ENCODE measurements at places on chromosomes 11 and 22.

DNA sequence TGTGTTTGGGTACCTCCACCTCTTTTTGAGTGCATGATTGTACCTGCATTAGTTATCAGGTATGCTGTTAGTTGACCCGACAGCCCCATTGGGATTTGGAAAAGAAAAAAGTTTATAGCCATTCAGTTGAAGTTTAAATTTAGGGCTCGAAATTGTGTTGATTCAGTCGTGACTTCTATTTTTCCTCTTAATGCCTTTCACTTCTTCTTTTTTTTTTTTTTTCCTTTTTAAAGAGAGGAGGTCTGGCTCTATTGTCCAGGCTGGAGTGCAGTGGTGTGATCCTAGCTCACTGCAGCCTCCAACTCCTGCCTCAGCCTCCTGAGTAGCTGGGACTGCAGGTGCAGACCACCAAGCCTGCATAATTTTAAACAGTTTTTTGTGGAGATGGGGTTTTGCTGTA lies 2.3 kb downstream of the STT3A start:
- DNase-seq = no peak

DNA sequence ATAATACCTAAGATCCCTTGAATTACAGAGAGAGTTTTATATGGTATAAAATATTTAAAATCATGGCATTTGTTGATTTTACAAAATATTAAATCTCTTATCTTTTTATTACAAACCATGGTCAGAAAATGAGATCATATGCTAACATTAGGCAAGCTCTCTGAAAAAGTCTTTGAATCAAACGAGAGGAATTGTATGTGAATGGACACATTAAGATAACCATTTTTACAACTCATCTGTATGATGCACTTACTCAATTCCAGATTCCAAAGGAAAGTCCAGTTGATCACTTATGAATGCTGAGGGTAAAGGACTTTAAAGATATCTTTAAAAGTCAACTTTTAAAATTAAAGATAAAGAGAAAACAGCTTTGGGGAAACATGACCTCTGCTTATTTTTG lies 83.5 kb upstream of the LUZP2 start:
- no peak for DNase-seq

DNA sequence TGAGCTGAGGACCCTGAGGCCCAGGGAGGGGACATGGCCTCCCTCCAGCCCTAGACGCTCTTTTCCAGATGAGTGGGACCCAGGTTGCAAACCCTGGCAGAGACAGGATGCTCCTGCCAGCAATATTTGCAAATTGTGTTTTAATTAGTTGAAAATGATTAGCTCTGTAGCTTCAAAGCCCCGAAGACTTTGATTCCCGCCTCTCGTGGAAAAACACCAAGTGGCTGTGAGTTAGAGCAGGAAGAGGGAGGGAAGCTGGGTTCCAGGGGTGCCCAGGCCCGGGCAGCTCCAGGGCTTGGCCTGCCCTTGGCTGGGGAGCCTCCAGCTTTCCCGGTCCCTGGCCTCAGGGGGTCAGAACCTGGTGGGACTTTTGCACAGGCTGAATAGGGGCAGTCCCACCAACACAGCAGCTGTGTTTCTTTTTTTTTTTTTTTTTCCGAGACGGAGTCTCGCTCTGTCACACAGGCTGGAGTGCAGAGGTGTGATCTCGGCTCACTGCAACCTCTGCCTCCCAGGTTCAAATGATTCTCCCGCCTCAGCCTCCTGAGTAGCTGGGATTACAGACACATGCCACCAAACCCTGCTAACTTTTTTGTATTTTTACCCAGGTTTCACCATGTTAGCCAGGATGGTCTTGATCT lies 101.6 kb upstream of the RTL6 start:
- DNase-seq = no peak

DNA sequence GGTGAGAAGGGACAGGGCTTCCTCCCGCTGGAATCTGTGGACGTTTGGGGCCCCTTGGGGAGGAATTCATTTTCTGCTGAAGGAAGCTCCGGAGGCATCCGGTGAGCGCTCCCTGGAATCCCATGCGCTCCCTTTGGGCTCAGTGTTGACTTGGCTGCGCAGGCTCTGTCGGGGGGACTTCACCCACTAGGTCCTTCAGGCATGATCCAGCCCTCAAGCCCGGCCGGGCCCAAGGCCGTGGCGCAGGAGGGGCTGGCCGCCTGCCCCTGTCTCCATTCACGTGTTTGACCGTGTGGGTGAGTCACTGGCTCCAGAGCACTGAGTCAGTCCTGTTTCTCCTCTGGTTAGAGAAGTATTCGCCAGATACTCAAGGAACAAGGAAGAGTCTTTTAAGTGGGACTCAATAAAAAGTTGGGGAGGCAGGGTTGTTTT lies 1.4 kb downstream of the CTTN start:
- no peak for DNase-seq

DNA sequence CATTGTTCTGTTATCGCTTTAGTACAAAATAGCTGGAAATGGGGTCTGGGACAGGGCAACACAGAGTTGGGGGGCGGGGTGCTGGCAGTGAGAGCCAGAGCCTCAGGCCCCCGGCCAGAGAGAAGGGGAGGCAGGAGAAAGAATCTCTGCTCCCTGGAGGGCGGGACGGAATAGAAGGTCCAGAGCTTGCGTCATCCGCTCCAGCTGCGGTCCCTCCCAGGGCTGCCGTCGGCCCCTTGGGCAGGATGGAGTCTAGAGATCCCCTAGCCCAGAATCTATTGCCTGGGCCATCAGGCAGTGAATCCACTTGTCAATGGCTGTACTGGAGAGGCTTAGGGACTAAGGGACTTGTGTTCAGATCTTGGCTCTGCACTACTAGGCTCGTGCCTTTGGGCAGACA lies 5.0 kb downstream of the TP53I11 start:
- no peak for DNase-seq

DNA sequence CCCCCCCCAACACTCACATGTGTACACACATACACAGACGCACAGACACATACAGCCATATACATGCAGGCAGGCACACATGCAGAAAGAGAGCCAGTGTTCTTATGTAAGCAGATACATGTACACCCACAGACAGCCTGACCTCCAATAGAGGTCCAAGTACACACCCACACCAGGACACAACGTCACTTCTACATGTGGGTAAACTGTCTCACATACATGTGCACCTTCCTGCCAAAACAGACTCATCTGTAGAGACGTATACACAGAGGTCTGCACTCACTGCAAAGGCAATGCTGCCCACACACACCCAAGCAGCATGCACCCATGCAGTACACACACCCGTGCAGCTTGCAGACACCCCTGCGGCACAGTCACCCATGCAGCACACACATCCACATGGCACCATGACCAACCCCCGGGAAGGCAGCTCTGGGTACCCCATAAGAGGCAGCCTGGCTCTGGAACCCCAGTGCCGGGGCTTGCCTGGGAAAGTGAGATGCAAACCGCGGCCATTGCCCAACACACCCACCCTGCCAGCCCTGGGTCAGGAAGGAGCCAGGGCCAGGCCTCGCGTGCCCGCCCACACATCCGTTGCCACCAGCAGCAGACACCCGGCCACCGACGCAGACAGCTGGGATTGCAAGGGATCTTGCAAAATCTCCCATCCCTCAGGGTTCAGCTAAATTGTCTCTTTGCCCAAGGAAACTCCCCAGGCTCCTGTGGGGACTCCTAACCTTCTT lies 10.1 kb downstream of the CASTOR1 start:
- DNase-seq = no peak

- DNase-seq = no peak
Measured at GRCh38 chr11:12144330-12145174, 34.2 kb downstream of the MICAL2 start.

GRCh38 chr11:83583757-83584366 lies 297.7 kb upstream of the CCDC90B start:
- peak; percentile 45 for DNase-seq

GRCh38 chr11:43962383-43963278 lies 20.2 kb downstream of the C11orf96 start:
- DNase-seq = no peak

GRCh38 chr11:7665473-7666291 lies 7.6 kb downstream of the CYB5R2 start:
- peak; percentile 89 for DNase-seq

GRCh38 chr11:73234471-73235181 lies 16.5 kb downstream of the P2RY2 start:
- no peak for DNase-seq

DNA sequence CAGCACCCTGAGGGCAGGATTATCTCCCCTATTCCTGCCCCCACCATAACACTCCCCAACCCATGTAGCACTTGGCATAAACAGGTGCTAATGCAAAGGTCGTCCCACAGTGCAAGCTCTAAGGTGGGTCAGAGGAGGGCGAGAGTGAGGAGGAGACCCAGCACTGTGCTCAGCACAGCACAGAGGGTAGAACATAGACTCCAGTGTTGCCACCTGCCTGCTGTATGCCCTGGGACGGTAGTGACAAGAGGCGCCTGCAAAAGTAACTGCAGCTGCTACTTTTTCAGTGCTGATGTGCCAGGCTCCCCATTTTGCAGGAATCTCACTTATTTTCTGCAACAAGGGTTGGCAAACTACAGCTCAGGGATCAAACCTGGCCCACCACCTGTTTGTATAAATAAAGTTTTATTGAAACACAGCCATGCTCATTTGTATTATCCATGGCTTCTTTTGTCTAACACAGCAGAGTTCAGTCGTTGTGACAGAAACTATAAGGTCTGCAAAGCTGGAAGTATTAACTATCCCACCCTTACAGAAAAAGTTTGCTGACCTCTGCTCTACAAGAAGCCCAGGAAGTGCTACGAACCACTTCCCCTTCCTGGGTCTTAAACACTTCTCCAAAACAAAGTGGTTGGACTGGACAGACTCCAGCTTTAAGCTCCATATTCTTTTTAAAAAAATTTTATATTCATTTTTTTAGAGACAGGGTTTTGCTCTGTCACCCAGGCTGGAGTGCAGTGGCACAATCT lies 16.9 kb upstream of the CDC42BPG start:
- DNase-seq = no peak

Data from GM13977 (cell line).